ENCODE measurements at places on chromosomes 5 and 9. TPM values are rescaled to one million over a fixed set of nuclear protein-coding genes. Genes with fewer than 3 reads are reported as not detected.
A peak's percentile ranks its signal among the peaks of the same experiment; 100 is the strongest.

Gene SKIC3
- total RNA-seq: 92.6 TPM

Gene SV2C
- total RNA-seq: 0.07 TPM

Gene TNPO1
- 298 TPM for total RNA-seq

Gene FOXD4L3
- not detected for total RNA-seq

Gene RFESD
- 2.0 TPM for total RNA-seq

Gene CATSPER3
- total RNA-seq: 0.71 TPM

Gene CORO2A
- 0.30 TPM for total RNA-seq

Gene LOX
- 79.1 TPM for total RNA-seq

Gene SLC36A2
- total RNA-seq: not detected

Gene SMIM33
- total RNA-seq: not detected

Gene BARX1
- total RNA-seq: not detected

Gene TNC
- total RNA-seq: not detected

DNA sequence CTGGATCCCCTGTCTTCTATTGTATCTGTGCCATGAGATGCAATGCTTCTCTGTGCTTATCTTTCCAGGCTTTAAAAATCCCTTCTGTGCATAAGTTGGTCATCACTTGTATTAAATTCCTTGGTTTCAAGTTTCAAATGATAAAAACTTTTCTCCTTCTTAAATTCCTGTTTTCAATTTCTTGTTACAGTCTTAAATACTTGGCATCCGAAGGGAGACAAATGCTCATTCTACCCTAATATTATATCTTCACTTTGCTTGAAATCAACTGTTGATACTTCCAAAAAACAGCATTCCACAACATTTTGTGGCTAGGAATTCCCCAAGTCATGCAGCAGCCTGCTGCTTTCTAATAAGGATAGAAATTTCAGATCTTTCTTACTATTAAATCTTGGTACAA, 413.2 kb upstream of the ACTBL2 start:
- no peak overlapping the region for H3K4me3 ChIP-seq
- no peak for DNase-seq
- H3K27me3 ChIP-seq: no peaks in the 10 kb centered on the region
- no peaks in the 10 kb centered on the region for H3K4me1 ChIP-seq

- H3K4me3 ChIP-seq: no peak overlapping the region
- no peak for DNase-seq
- no peak overlapping the region for H3K27ac ChIP-seq
- no peaks in the 10 kb centered on the region for H3K36me3 ChIP-seq
- H3K4me1 ChIP-seq: no peaks in the 10 kb centered on the region
Observed at GRCh38 chr5:3729631-3730030, 134.0 kb downstream of the IRX1 start.

- peaks cover 51% of the 10 kb centered on the region for H3K36me3 ChIP-seq
- no peak for DNase-seq
- H3K4me1 ChIP-seq: no peaks in the 10 kb centered on the region
- no peak overlapping the region for H3K27ac ChIP-seq
Observed at GRCh38 chr9:136826703-136827582, 15.3 kb upstream of the AJM1 start.

GRCh38 chr5:179298181-179298993, 46.9 kb downstream of the ADAMTS2 start:
- H3K36me3 ChIP-seq: no peaks in the 10 kb centered on the region
- H3K27me3 ChIP-seq: no peaks in the 10 kb centered on the region
- no peaks in the 10 kb centered on the region for H3K4me1 ChIP-seq
- DNase-seq: no peak
- H3K27ac ChIP-seq: no peak overlapping the region

GRCh38 chr9:14066032-14066431, 247.9 kb downstream of the NFIB start:
- H3K36me3 ChIP-seq: no peaks in the 10 kb centered on the region
- no peaks in the 10 kb centered on the region for H3K27me3 ChIP-seq
- H3K4me3 ChIP-seq: no peak overlapping the region

- no peak overlapping the region for H3K4me3 ChIP-seq
- no peaks in the 10 kb centered on the region for H3K36me3 ChIP-seq
Observed at GRCh38 chr9:120702075-120702474, 12.2 kb downstream of the MEGF9 start.

- DNase-seq: no peak
- H3K4me3 ChIP-seq: no peak overlapping the region
- no peak overlapping the region for H3K27ac ChIP-seq
- peaks cover 11% of the 10 kb centered on the region for H3K4me1 ChIP-seq
- H3K27me3 ChIP-seq: no peaks in the 10 kb centered on the region
- H3K36me3 ChIP-seq: peaks cover 20% of the 10 kb centered on the region
Observed at GRCh38 chr9:111412280-111412679, 71.9 kb downstream of the ECPAS start.

GRCh38 chr5:40514976-40515375, 164.7 kb upstream of the PTGER4 start:
- H3K27me3 ChIP-seq: peaks cover 27% of the 10 kb centered on the region
- H3K36me3 ChIP-seq: no peaks in the 10 kb centered on the region
- no peak overlapping the region for H3K27ac ChIP-seq
- H3K4me3 ChIP-seq: no peak overlapping the region

- DNase-seq: peak; percentile 73
- H3K27me3 ChIP-seq: no peaks in the 10 kb centered on the region
- H3K4me1 ChIP-seq: peaks cover 8% of the 10 kb centered on the region
- no peak overlapping the region for H3K4me3 ChIP-seq
- no peaks in the 10 kb centered on the region for H3K36me3 ChIP-seq
Observed at GRCh38 chr5:180046656-180047055, 24.9 kb downstream of the RNF130 start.

- H3K4me3 ChIP-seq: no peak overlapping the region
- H3K27ac ChIP-seq: no peak overlapping the region
- H3K4me1 ChIP-seq: peaks cover 5% of the 10 kb centered on the region
- H3K36me3 ChIP-seq: no peaks in the 10 kb centered on the region
- peak; percentile 43 for DNase-seq
Observed at GRCh38 chr5:90015584-90016018, 394.0 kb downstream of the CETN3 start.

- no peak overlapping the region for H3K27ac ChIP-seq
- no peak for DNase-seq
- no peaks in the 10 kb centered on the region for H3K36me3 ChIP-seq
- H3K4me3 ChIP-seq: no peak overlapping the region
- H3K4me1 ChIP-seq: no peaks in the 10 kb centered on the region
- H3K27me3 ChIP-seq: no peaks in the 10 kb centered on the region
Observed at GRCh38 chr5:79955941-79956670, 35.0 kb downstream of the MTX3 start.

DNA sequence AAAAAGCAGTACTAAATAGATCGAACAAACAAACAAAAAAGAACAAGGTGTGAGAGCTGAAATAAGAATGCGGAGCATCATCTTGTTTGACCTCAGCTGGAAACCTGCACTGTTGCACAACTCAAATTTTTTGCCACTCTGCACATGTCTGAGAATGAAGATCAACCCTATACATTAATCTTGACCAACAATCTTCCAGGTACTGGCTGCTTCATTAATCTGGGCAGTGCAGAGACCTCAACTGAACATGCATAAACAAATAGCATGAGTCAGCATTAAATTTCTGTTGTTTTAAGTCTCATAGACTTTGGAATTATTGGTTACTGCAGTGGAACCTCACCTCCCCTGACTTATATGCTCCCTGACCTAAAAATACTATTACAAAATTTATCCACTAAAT, 114.6 kb upstream of the FTMT start:
- no peaks in the 10 kb centered on the region for H3K27me3 ChIP-seq
- no peak overlapping the region for H3K4me3 ChIP-seq

GRCh38 chr9:111474385-111474784, 9.8 kb downstream of the ECPAS start:
- no peaks in the 10 kb centered on the region for H3K4me1 ChIP-seq
- no peak overlapping the region for H3K4me3 ChIP-seq
- DNase-seq: no peak
- H3K27ac ChIP-seq: no peak overlapping the region
- no peaks in the 10 kb centered on the region for H3K27me3 ChIP-seq

DNA sequence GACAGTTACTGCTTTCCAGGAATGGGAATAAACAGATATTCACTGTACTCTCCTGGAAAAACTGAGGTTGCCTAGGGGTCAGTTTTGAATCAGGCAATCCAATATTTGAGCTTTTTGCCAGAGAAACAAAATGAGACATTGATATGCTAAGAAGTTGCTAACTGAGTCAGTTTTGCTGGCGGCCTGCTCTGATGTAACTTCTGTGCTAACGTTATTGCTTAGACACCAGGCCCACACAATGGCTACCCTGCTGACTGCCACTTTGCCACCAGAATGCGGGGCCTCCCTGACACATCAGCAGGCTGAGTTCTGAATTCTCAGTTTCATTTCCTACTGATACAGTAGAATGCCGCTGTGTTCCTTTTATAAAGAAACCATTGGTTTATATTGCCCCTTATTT, 18.2 kb upstream of the ZNF618 start:
- H3K36me3 ChIP-seq: no peaks in the 10 kb centered on the region
- no peak overlapping the region for H3K27ac ChIP-seq
- H3K27me3 ChIP-seq: peaks cover 4% of the 10 kb centered on the region
- H3K4me3 ChIP-seq: no peak overlapping the region

DNA sequence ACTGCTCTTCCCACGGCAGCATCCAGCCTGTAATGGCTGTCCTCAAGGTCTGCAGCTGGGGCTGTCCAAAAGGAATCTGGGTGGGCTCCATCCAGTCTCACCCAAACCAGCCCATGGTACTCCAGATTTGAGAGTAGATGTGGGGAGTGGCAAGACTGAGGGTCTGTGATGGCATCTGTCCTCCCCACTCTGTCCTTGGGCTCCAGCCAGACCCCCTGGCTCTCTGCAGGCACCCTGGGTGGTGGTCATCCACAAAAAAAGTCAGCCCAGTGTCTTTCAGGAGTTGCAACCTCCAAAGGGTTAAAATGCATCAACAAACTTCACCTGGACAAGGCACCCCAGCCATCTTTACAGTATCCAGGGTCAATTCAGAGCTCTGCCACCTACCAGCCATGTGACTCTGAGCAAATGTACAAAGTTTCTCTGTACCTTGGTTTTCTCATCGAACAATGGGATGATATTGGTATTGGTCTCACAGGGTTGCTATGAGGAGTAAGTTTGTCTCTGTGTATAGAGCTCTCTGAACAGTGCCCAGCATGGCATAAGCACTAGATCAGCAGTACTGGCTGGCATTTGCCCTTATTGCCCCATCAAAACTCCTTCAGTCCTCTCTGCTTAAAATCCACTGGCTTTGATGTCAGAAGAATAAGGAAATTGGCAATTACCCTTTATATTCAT, 7.3 kb upstream of the S1PR3 start:
- no peak for DNase-seq
- H3K4me3 ChIP-seq: no peak overlapping the region

DNA sequence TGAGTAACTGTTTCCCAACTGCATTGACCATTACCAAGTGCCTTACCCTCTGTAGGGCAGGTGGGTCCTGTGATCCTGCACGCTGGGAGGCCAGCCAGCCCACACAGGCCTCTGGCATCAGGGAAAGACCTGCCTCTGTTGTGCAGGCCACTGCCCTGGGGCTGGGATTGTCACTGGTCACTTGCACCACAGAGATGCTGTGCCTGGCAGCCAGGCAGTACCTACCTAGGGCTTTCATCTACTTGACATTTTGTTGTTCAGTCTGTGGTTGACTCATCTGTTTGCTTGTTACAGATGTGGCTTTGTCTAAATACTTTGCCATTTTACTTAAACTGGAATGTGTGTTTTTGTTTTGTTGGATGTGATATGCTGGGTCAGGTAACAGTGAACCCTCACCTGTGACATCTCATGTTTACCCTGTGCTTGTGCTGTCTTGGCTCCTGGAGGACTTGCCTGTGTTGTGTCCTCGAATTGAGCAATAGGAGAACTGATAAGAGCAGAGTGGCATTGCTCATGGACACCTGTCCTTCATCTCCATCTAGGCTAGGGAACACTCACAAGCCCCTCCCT, 32.8 kb downstream of the SECISBP2 start:
- no peak overlapping the region for H3K4me3 ChIP-seq
- DNase-seq: no peak
- H3K27me3 ChIP-seq: no peaks in the 10 kb centered on the region
- peaks cover 55% of the 10 kb centered on the region for H3K36me3 ChIP-seq

GRCh38 chr9:93897075-93897970, 57.8 kb downstream of the BARX1 start:
- no peaks in the 10 kb centered on the region for H3K27me3 ChIP-seq
- DNase-seq: no peak
- H3K4me3 ChIP-seq: no peak overlapping the region
- H3K4me1 ChIP-seq: no peaks in the 10 kb centered on the region
- H3K36me3 ChIP-seq: no peaks in the 10 kb centered on the region

GRCh38 chr9:108634672-108635462, 220.9 kb downstream of the ACTL7B start:
- no peaks in the 10 kb centered on the region for H3K4me1 ChIP-seq
- H3K27ac ChIP-seq: no peak overlapping the region
- DNase-seq: no peak
- no peak overlapping the region for H3K4me3 ChIP-seq
- no peaks in the 10 kb centered on the region for H3K36me3 ChIP-seq

GRCh38 chr9:127283917-127284497, 19.4 kb downstream of the GARNL3 start:
- peak; percentile 20 for DNase-seq
- H3K27me3 ChIP-seq: no peaks in the 10 kb centered on the region
- no peak overlapping the region for H3K4me3 ChIP-seq
- no peak overlapping the region for H3K27ac ChIP-seq

GRCh38 chr9:12774861-12775678, at the start of gene LURAP1L:
TSS of gene LURAP1L (plus strand) at chr9:12775020. CDS start at chr9:12775716, 696 bp downstream.
- H3K4me1 ChIP-seq: peaks cover 2% of the 10 kb centered on the region
- H3K36me3 ChIP-seq: no peaks in the 10 kb centered on the region
- H3K4me3 ChIP-seq: peak within 1 kb of the TSS; percentile 97
- DNase-seq: peak; percentile 73
- H3K27ac ChIP-seq: peak within 1 kb of the TSS; percentile 27

- DNase-seq: no peak
- no peak overlapping the region for H3K4me3 ChIP-seq
- H3K4me1 ChIP-seq: peaks cover 3% of the 10 kb centered on the region
Observed at GRCh38 chr9:16345902-16346301, 524.6 kb downstream of the BNC2 start.

DNA sequence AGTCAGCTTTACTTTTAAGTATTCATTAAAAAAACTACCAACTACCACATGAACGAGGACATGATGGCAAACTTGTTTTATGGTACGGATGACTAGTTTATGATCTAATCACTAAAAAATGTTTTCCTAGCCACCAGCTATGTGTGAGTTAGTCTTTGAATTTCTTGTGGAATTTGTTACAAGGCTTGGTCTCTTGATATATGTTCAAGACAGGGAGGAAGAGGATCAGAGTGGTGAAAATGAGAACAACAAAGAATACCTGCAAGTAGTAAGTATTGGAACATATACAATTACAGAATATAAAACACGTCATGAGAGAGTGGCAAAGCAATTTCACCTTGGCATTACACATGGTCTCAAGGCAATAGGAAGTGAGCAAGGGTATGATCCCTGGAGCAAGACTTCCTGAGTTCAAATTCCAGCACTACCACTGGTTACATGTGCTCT, 548.6 kb upstream of the TLE4 start:
- H3K4me3 ChIP-seq: no peak overlapping the region
- H3K36me3 ChIP-seq: no peaks in the 10 kb centered on the region
- H3K27me3 ChIP-seq: no peaks in the 10 kb centered on the region
- DNase-seq: peak; percentile 79
- peak overlapping the region; percentile 90 for H3K27ac ChIP-seq

GRCh38 chr5:137236252-137236651, 262.9 kb downstream of the SPOCK1 start:
- H3K27ac ChIP-seq: no peak overlapping the region
- H3K4me3 ChIP-seq: no peak overlapping the region
- H3K36me3 ChIP-seq: no peaks in the 10 kb centered on the region
- no peaks in the 10 kb centered on the region for H3K4me1 ChIP-seq
- no peak for DNase-seq
